ENCODE measurements at places on chromosomes 16 and 17.

DNA sequence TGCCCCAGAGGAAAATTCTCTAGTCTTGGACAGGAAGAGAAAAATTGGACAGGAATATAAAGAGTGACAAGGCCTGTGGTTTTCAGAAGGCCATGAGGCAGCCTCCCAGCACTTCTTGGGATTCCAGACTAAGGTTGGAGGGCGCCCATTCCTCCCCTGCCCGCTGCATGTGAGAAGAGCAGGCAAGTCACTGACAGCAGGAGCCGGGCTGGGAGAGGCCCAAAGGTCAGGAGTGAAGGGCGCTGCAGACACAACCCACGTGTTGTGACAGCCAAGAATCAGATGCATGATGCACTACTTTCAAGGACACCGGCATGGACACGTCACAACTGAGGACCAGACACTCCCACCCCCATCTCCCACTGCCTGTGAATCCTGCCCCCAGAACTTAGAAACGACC lies 256.7 kb downstream of the CBLN1 start:
- DNase-seq: no peak

- DNase-seq: no peak
Observed at GRCh38 chr17:63124958-63125357, 158.9 kb downstream of the TANC2 start.

- DNase-seq: no peak
Observed at GRCh38 chr17:76171706-76172105, 30.7 kb upstream of the FOXJ1 start.

- no peak for DNase-seq
Observed at GRCh38 chr17:40555296-40556190, 9.7 kb downstream of the CCR7 start.

GRCh38 chr17:29196769-29197515 lies 16.7 kb upstream of the MYO18A start:
- DNase-seq: no peak

DNA sequence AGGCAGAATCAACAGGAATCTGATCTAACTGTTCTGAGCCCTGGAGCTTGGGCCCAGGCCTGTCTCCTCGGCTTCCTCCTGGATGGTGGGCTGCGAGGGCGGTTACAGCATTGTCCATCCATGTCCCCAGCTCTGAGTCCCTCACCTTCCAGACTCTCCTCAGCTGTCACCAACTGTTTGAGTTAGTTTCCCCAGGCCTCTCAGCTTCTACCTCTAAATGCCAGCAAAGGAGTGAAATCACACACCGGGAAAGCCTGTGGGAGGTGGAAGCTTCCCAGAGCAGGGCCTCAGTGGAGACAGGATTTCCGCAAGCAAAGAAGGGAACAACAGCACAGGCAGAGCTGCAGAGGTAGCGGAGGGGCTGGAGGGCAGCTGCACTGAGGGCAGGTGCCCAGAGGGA lies 9.4 kb upstream of the PRPSAP2 start:
- no peak for DNase-seq

DNA sequence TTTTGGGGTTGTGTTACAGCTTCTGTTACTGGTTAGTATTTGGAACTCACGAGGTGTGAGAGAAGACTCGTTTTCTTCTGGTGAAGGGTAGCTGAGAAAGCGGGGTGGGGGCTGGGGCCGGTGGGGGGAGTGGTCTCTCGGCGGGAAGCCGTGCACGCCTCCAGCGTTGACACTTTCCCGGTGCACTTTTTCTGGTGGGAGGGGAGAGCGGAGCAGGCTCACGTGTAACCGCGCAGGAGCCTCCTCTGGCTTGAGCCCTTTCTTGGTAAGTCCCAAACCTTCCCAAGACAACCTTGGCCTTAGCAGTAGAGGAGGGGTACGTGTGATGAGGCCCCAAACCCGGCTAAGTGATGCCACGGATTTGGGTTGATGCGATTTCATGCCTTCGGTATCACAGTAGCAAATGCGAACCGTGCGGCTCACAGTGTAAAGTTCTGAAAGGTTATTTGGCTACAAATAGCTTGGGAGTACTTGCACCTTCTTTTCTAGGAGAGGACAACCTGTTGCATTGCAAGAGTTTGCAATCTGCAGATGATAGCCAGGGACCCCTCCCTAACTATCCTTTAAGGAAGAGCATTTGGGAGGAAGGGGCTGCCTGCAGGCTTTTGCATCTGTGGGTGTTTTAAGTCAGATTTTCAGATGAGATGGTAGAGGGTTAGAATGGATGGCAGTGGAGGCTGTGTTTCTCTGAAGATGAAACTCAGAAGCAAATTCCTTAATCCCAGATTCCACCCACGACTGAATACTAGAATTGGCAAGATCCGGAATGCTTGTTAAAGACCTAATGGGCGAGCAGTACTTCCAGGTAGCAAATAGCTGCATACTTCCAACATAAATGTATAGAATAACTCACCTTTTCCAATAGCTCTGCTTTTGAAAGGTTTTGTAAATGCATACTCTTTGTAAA lies 1.5 kb downstream of the HLF start:
- DNase-seq: no peak

DNA sequence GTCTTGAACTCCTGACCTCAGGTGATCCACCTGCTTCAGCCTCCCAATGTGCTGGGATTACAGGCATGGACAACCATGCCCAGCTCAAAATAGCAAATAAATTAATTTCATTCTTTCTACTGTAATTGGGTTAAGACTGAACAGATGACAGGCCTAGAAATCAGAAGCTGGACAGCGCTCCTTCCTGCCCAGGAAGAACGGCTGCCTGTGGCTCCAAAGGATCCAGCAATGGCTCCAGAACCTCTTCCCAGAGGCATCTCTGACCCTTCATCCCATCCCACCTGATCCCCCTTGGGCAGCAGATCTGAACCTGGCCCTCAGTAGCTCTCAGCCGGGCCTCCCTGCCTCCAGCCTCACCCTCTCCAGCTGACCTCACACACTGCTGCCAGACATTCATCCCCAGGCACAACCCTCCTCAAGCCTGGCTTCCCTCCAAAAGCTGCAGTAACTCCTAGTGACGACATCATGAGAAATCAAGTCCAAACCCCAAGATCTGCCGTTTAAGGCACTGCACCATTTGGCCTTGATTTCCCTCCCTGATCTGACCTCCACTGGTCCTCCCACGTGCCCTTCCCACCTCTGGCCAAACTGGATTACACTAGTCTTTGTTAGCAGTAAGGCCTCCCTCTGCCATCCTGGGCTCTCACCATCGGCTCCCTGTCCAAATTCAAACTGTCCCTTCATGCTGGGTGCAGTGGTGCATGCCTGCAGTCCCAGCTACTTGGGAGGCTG lies 3.1 kb upstream of the MIF4GD start:
- DNase-seq: no peak

DNA sequence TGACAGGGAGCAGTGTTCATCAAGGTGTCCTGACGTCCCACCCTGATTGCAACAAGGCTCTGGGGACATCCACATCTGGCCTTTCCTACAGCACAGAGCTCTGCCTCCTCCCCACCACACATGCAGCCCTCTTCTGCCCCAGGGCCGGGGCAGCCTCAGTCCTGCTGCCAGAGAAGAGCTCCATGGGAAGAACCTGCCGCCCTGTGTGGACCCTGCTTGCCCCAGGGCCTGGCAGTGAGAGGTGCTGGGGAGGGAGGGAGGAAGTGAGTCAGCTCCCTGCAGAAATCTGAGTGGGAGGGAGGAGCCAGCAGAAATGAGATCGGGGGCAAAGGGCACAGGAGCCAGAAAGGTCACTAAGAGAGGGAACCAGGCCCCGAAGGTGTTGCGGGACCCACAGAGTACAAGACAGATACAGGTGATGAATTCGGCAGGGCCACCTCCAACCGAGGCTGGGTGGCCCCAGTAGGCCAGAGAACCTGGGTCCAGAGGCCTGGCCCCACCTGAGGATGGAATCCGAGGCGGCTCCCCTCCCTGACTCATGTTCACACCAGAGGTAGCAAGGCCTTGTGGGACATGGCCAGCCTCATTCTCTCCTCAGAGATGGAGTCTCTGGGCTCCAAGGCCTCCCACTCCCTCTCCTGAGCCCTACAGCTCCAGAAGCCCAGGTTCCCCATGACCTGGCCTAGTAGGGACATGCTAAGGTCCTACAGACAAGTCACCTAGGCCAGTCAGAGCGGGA lies 24.8 kb downstream of the MYO18A start:
- no peak for DNase-seq

DNA sequence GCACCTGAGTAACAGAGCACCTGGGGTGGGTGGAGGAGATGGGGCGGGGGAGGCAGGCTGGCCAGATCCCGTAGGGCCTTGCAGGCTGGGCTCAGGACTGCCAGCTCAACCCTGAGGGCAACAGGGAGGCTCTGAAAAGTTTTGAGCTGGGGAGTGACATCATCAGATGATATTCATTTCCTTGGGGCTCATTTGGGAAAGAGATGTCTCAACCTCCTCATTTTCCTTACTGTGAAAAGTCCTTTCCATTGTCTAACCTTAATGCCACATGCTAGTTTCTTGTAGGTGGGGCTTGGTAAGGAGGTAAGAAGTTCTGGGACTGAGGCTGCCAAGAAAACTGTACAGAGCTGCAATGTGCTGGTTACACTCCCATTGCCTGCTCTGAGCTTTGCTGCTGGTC lies 3.7 kb downstream of the TNS4 start:
- no peak for DNase-seq
